ENCODE measurements at places on chromosomes 1 and 21.

GRCh38 chr1:232655028-232655745 lies 25.3 kb upstream of the SIPA1L2 start:
- no peak for DNase-seq

GRCh38 chr1:2499986-2500596 lies 24.0 kb downstream of the PLCH2 start:
- DNase-seq: no peak

DNA sequence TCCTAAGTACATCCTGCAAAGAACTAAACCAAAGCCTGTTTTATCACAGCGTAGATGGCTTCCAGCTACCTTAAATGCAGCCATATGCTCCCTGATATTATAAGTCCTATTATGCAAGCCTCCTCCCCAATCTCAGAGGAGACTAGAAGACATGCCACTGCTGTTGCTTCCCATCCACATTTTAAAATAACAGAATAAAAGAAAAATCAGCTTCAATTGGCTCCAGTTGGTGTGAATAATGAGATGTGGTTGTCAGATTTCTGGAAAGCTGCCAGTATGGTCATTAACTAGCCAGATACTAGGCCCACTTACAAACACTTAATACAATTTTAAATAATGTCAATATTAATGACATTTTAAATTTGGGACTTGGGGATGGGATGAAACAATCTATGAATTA lies 25.7 kb downstream of the WARS2 start:
- DNase-seq: no peak

DNA sequence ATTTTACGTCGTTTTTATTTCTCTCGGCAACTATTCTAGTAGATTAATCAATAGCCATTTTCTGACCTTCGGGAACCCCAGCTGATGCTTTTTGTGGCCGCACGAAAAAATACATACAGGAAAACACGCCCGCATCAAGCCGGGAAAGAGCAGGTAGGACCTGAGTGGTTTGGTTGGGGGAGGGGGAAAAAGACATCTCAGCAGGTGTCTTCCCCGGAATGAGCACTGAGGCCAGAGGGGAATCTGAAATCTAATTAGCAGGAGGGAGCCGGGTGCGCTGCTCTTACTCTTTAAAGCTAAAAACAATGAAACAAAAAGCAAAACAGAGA lies 618 bp upstream of the FOXD3 start:
- DNase-seq: no peak

DNA sequence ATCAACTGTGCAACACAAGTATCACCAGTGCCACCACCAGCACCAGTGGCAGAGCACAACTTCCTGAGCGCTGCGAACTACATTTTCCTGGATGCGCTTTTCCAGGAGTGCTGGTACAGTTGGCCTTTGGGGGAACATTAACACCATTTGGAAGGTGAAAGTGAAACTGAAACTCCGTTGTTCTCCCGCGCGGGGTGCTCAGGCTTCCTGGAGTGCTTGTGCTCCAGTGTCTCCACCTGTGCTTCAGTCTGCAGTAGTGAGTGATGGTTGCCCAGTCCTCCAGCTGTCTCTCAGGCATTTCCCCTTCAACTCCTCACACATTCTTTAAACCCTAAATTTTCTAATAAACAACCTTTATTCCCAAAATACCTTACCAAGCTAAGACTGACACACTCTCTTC lies 187.8 kb downstream of the LRRIQ3 start:
- no peak for DNase-seq

Measured in AG20443 (cell line).